ENCODE measurements at places on chromosomes 7 and 10. TPM values are rescaled to one million over a fixed set of nuclear protein-coding genes. Genes with fewer than 3 reads are reported as not detected.

GRCh38 chr7:117308891-117309290 lies 14.0 kb downstream of the WNT2 start:
- peak; percentile 10 for DNase-seq

DNA sequence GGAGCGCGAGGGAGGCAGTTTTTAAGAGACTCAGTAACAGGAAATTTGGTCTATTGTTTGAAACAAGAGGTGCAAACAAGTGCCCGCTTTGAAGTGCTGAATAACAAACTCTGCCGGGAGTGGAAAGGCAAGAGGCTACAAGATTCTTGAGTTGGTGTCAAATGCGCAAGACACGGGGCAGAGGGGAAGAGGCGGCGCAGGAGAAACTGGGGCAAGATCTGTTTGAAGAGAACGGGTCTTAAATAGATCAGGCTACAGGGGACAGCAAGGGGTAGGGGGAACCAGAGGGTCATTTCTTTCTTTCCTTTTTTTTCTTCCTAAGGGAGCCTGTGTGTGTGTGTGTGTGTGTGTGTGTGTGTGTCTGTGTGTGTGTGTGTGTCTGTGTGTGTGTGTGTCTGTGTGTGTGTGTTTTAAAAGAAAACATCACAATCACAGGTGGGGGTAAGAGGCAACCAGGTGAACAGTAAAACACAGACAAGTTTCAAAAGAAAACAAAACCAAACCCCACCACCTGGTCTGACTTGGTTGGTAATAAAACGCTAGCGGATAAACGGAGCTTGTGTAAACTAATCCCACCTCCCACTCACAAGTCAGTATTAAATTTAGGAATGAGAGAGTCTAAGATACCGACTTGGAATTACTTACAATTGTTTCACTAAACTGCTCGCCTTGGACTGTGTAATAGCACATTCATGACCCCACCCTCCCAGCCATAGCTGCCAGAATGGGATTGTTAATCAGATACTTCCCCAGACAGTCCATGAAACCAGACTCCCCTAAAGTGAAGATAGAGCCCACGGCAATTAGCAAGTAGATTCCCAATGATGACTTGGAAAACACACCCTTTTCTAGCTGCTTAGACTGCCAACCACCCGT lies 13.1 kb upstream of the CUX1 start:
- peak; percentile 24 for DNase-seq

GRCh38 chr7:113331155-113331898 lies 213.0 kb upstream of the SMIM30 start:
- DNase-seq: no peak

DNA sequence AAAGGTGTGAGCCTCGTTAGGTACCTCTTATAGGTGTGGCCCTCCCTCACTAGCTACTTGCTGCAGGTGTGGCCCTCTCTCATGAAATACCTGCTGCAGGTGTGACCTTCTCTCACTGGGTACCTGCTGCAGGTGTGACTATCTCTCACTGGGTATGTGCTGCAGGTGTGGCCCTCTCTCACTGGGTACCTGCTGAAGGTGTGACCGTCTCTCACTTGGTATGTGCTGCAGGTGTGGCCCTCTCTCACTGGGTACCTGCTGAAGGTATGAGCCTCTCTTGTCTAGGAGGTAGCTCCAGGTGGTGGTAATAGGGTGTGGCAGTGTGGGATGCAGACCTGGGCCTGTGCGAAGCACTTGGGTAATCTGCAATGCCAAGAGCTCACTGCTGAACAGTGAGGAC lies 170.7 kb upstream of the PLPP4 start:
- no peak for DNase-seq

Gene GCK
- total RNA-seq: 0.24 TPM

Gene TAS2R4
- 1.1 TPM for total RNA-seq

DNA sequence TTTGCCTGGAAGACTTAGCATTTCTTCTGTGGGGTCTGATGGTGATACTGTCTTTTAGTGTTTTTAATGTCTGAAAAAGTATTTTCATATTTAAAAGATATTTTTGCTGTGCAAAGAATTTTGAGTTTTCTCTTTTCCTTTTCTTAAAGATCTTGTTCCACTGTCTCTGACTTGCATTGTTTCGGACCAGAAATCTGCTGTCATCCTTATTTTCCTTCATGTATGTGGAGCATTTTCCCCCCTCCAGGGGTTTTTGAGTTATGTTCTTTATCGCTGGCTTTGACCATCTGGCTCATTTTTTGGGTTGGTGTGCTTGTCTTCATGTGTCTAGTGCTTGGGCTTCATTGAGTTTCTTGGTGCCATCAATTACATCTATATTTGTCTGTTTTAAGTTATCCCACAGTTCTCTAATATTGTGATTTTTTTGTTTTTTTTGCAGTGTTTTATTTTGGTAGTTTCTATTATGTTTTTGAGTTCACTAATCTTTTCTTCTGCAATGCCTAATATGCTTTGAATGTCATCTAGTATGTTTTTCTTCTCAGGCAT lies 119.9 kb downstream of the MGMT start:
- DNase-seq: no peak
